ENCODE measurements at places on chromosomes 5 and 9. TPM values are rescaled to one million over a fixed set of nuclear protein-coding genes. Genes with fewer than 3 reads are reported as not detected.

DNA sequence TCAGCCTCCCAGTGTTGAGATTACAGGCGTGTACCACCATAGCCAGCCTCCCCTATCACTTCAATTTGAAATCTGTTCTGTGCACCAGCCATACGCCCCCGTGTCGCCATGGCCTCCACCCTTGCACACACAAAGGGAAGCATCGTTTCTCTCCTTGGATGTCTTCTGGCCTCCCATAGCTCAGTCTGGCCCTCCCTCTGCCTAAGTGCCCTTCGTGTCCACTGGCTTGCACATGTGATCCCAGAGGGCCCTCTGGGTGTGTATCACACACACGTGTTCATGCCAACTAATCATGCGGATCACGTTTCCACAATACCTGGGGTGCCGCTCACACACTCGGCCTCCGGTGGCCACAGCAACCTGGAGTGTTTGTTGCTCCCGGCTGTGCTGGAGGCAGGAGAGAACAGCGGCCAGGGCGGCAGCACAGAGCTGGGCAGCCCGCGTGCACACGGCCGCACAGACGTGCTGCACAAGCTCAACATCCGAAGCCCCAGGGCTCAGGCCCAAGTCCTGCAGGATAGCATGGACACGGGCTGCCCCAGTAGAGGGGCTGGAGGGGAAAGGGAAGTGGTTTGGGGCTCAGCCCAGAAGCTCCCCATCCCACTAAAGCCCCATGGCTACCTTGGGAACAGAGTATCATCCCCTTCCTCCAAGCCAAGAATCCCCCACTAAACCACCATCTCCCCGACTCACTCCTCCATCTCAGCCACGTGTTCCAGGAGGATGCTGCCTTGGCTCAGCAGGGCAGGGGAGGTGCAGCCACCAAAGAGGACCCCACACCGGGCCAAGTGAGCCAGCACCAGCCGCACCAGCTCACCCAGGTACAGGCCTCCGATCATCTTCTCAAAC, 10.9 kb downstream of the HK3 start:
- H3K27ac ChIP-seq: no peak overlapping the region
- no peak overlapping the region for H3K4me3 ChIP-seq
- DNase-seq: no peak
- H3K36me3 ChIP-seq: no peaks in the 10 kb centered on the region
- no peaks in the 10 kb centered on the region for H3K4me1 ChIP-seq

DNA sequence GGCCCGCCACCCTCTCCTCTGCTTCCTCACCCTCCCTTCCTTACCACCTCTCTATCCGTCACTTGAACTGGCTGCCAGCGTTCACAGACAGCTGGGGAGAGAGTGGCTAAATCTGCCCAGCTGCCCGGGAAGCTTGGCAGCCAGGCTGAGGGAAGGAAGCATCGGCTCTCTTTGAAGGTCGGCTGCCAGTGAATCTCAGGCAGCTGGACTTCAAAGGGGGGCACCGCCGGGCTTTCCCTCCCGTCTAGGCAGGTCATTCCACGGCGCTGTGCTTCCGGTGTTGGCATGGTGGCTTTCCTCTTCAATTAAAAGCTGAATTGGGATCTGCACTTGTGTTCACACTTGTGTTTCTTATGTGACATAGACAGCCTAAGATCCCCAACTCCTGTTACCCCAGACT, 174.0 kb downstream of the GDNF start:
- no peaks in the 10 kb centered on the region for H3K27me3 ChIP-seq
- no peak overlapping the region for H3K27ac ChIP-seq
- no peak for DNase-seq
- H3K4me1 ChIP-seq: no peaks in the 10 kb centered on the region
- no peak overlapping the region for H3K4me3 ChIP-seq
- no peaks in the 10 kb centered on the region for H3K36me3 ChIP-seq

DNA sequence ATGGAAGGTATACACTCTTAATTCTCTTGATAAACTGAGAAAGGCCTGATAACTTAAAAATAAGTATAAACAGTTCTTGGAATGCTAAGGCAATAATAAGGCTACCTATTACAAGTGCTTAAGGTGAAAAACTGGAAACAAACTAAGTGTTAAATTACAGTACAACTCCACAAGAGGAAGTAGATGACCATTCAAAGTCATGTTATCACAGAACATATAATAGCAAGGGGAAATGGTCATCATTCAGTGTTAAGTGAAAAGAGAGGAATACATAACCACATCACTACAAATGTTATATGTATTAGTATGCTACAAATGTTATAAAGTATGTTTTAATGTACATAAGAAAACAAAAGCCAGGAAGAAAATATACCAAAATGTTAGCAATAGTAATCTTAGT, 135.9 kb downstream of the CCDC192 start:
- no peaks in the 10 kb centered on the region for H3K36me3 ChIP-seq
- no peaks in the 10 kb centered on the region for H3K27me3 ChIP-seq
- no peak overlapping the region for H3K27ac ChIP-seq

DNA sequence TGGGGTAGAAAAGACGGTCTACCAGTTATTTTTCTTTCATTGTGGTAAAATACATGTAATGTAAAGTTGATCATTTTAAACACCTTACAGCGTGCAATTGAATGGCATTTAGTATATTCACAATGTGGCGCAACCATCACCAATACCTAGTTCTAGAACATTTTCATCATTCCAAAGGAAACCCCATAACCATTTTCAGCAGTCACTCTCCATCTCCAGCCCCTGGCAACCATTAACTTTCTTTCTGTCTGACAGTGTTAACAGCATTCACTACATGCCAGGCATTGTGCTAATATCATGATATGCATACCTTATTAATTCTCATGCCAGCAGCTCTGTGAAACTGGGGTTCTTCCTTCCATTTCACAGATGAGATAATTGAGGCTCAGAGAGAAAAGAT, 32.0 kb downstream of the PTGS1 start:
- no peaks in the 10 kb centered on the region for H3K36me3 ChIP-seq
- DNase-seq: no peak
- H3K4me1 ChIP-seq: no peaks in the 10 kb centered on the region
- H3K27ac ChIP-seq: no peak overlapping the region
- H3K4me3 ChIP-seq: no peak overlapping the region
- H3K27me3 ChIP-seq: no peaks in the 10 kb centered on the region

DNA sequence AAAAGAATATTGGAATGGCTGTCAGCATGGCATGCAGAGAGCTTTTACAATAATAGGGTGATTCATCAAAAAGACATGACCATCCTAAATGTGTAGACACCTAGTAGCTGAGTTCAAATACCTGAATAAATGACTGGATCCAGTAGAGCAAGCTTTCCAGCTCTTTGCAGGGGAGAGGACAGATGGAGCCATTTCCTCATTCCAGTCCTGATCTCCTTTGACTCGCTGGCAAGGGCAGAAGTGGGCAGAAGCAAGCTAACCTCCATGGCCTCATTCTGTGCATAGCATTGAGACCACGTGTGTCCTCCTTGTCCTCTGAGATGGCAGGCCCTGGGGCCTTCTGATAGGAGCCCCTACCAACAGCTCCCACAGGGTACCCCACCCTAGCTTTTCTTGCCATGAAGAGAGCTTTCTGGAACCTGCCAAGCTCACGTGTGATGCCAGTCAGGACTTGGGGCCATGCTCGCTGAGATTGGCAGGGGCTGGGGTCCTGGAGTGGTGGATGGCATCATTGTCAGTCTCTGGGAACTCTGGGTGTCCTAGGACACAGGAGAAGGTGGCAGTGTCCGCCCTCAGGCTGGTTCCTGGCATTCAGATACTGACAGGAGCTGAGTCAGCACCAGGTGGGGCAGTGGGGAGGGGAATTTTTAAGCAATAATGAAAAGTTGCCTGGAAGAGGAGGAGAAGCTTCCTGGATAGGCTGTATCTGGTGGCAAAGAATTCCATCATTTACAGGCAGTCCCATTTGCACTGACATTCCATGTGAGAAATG, 33.6 kb downstream of the WWC1 start:
- H3K4me3 ChIP-seq: no peak overlapping the region
- no peak for DNase-seq

GRCh38 chr5:38018016-38018415, 178.2 kb upstream of the GDNF start:
- no peaks in the 10 kb centered on the region for H3K27me3 ChIP-seq
- DNase-seq: no peak
- H3K4me1 ChIP-seq: no peaks in the 10 kb centered on the region
- H3K4me3 ChIP-seq: no peak overlapping the region

DNA sequence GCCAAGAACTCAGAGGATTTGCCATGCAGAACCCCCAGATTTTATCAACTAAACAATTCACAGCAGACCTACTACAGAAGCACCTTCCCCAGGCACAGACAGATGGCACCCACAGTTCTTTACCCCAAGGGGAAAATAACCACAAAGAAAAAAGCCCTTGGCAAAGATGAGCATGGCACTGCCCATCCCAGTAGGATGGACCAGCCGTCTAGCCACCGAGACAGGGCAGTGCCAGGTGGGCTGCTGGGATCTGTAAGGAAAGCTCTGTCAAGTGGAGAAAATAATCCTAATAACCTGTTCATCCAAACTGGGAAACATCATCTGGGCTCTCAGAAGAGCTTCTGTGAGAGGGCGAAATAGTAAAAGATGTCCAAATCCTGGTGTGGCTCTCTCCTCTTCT, 130.0 kb downstream of the COL23A1 start:
- DNase-seq: no peak
- H3K27me3 ChIP-seq: no peaks in the 10 kb centered on the region
- no peak overlapping the region for H3K27ac ChIP-seq
- H3K4me3 ChIP-seq: no peak overlapping the region

DNA sequence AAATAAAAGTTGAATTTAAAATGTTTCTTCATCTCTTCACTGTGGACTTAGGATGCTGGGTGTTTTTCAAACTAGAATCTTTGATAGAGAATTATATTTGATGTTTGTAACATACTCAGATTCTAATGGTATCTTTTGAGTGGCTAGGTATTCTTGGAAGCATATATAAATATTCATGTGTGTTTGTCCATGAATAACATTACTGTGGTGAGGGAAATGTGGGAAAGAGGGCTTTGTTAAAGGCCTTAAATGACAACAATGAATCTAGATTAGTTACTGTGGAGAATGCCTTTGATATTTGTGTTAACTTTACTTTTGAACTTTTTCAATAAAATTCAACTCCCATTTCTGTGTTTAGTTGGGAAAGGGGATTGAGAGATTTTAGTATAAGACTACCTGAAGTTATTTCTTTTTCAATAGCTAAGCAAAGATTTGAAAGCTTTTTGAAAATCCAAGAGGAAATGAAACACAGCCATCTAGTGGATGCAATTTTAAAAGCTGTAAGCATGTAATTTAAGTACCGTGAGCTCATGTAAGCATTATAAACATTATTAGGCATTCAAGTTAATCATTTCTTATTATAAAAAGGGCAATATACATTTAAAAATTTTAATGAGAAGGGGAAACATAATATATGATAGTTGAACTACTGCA, 69.6 kb downstream of the CCDC171 start:
- no peak overlapping the region for H3K4me3 ChIP-seq
- DNase-seq: no peak
- no peak overlapping the region for H3K27ac ChIP-seq
- H3K4me1 ChIP-seq: no peaks in the 10 kb centered on the region
- H3K27me3 ChIP-seq: no peaks in the 10 kb centered on the region

- no peaks in the 10 kb centered on the region for H3K4me1 ChIP-seq
- DNase-seq: no peak
- no peak overlapping the region for H3K4me3 ChIP-seq
These were observed 93.4 kb downstream of the KCNIP1 start for GRCh38 chr5:170597109-170597751.

DNA sequence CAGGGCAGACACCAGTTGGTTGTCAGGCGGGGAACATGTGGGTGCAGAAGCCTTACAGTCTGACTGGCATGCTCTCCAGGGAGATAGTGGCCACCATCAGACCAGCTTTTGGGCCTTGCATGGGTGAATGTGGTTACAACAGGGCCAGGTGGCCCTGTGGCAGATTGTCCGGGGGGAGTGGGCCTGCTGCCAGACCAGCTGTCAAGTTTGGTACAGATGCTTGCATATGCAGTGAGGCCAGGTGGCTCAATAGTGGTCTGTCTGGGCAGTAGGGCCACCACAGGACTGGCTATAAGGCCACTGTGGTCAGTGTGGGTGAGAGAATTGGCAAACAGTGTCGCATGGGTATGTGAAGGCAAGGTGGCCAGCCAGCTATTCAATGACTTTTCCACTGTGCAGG, 148.7 kb downstream of the FAM174A start:
- no peaks in the 10 kb centered on the region for H3K36me3 ChIP-seq
- H3K4me1 ChIP-seq: no peaks in the 10 kb centered on the region

GRCh38 chr5:141411575-141411974, 1.2 kb upstream of the PCDHGA10 start:
- H3K4me1 ChIP-seq: peaks cover 11% of the 10 kb centered on the region
- no peak overlapping the region for H3K4me3 ChIP-seq
- H3K27ac ChIP-seq: no peak overlapping the region
- peaks cover 70% of the 10 kb centered on the region for H3K27me3 ChIP-seq
- no peaks in the 10 kb centered on the region for H3K36me3 ChIP-seq
- no peak for DNase-seq

GRCh38 chr5:114362197-114362976, 517 bp downstream of the KCNN2 start:
- H3K36me3 ChIP-seq: no peaks in the 10 kb centered on the region
- peak; percentile 5 for DNase-seq
- H3K4me3 ChIP-seq: no peak overlapping the region
- H3K27ac ChIP-seq: no peak overlapping the region
- peaks cover 12% of the 10 kb centered on the region for H3K4me1 ChIP-seq

The PCDH1 gene
- not detected for total RNA-seq

The LRRC19 gene
- not detected for total RNA-seq

The MED22 gene
- total RNA-seq: 56.9 TPM
